ENCODE measurements at places on chromosomes 1 and 21. TPM values are rescaled to one million over a fixed set of nuclear protein-coding genes. Genes with fewer than 3 reads are reported as not detected.

C1QA gene
- not detected for total RNA-seq

RSPO1 gene
- not detected for total RNA-seq

GNG4 gene
- total RNA-seq, result 0.80 TPM

PGBD5 gene
- total RNA-seq, result under 0.01 TPM

RGS4 gene
- 16.6 TPM for total RNA-seq

TRIM17 gene
- not detected for total RNA-seq

TAF13 gene
- 32.0 TPM for total RNA-seq

OLIG2 gene
- total RNA-seq, result not detected

GPR157 gene
- 7.9 TPM for total RNA-seq

GBP1 gene
- total RNA-seq, result 1.2 TPM

OVAAL gene
- not detected for total RNA-seq

SLAMF8 gene
- total RNA-seq, result not detected

KCNQ4 gene
- total RNA-seq, result 2.5 TPM

LPAR3 gene
- total RNA-seq, result 13.0 TPM

FBLIM1 gene
- 74.1 TPM for total RNA-seq

GJB5 gene
- total RNA-seq, result 8.1 TPM

PTPRC gene
- 0.11 TPM for total RNA-seq

HS2ST1 gene
- 13.8 TPM for total RNA-seq

All from PC-3 (cell line).